ENCODE measurements at places on chromosomes 1 and 21. TPM values are rescaled to one million over a fixed set of nuclear protein-coding genes. Genes with fewer than 3 reads are reported as not detected.

The MIA3 gene
- 19.1 TPM for polyA plus RNA-seq

The TNNI3K gene
- polyA plus RNA-seq = 2.2 TPM

DNA sequence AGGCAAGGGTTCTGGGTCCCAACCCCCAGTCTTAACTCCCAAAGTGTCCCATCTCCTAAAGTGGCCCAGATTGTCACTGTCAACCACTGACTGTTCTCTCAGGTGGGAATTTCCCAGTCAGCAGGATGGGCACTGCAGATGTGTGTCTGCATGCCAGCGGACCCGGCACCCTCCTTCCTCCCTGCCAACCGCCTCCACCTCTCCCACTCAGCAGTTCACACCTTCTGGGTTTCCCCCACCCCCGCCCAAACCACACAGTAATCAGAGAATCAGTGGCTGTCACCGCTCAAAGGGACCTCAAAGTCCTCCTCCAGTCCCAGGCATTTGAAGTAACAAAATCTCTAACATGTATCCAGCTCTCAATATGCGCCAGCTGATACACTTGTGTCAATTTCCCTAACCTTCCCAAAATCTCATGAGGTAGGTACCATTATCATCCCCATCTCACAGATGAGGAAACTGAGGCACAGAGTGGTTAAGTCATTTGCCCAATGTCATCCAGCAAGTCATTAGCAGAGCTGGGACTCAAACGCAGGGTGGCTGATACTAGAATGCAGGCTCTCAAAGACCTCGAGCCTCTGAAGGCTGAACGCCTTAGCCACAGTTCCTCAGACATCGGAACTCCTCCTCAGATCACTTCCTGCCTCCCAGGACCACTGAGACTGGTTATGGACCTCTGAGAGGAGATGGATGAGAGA is 4.8 kb downstream of the RUNX3 start:
- H3K4me1 ChIP-seq = no peaks in the 10 kb centered on the region
- no peak for DNase-seq
- H3K4me3 ChIP-seq = no peak overlapping the region
- H3K27ac ChIP-seq = no peak overlapping the region
- H3K27me3 ChIP-seq = peaks cover 27% of the 10 kb centered on the region

DNA sequence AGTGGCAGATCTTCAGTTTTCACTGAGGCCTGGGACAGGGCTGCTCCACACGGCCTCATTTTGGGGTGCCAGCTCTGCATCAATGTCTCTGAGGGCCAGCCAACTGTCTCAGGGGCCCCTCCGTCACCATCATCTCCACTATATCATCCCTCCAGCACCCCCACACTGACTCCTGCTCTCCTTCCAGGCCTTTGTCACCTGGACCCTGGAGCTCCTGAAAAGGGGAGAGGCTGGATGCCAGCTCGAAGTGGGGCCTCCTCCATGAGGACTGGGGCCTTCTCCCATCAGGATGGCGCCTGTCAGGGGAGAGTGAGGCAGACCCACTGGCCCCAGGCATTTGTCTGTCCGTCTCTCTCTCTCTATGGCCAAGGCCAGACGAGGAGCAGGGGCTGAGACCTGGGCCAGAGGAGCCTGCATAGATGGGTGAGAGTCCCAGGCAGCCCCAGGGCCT is 44.7 kb upstream of the LRP8 start:
- no peaks in the 10 kb centered on the region for H3K4me1 ChIP-seq
- no peaks in the 10 kb centered on the region for H3K36me3 ChIP-seq
- no peak overlapping the region for H3K4me3 ChIP-seq
- H3K27ac ChIP-seq = no peak overlapping the region
- no peak for DNase-seq

GRCh38 chr1:209626346-209627026 is 25.7 kb downstream of the LAMB3 start:
- no peaks in the 10 kb centered on the region for H3K4me1 ChIP-seq
- no peaks in the 10 kb centered on the region for H3K36me3 ChIP-seq
- no peak overlapping the region for H3K27ac ChIP-seq
- no peak overlapping the region for H3K4me3 ChIP-seq
- DNase-seq = no peak
- no peaks in the 10 kb centered on the region for H3K27me3 ChIP-seq

Measured in kidney (tissue), 22 donors.